Stimulated activated CD4-positive, alpha-beta T cell treated with anti-CD3 and anti-CD28 coated beads, TNF-alpha, amount 100 ng/mL, for 1 hour (primary cell): ENCODE measurements at places on chromosomes 13 and 19.

- no peak for DNase-seq
These were observed 15.6 kb upstream of the VWA8 start for GRCh38 chr13:41976476-41976875.

GRCh38 chr19:2841855-2842574, 740 bp downstream of the ZNF555 start:
- no peak for DNase-seq

- no peak for DNase-seq
These were observed 809 bp upstream of the B9D2 start for GRCh38 chr19:41364524-41365391.

DNA sequence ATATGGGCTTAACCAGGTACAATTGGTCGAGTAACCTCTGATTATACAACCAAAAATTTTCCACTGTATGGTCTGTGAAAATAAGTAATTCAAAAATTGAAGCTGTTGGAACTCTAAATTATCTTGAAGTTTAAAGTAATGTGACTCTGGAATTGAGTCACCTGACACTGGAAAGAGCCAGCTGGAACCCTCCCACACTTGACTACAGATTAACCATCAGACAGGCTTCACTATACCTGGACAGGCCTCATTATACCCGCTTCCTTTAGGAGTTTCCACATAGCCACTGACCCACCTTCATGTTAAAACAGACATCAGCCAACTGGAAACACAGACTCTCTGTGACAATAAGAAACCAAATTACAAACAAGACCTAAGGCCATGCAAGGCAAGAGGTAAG, 1.3 kb downstream of the ZNF433 start:
- DNase-seq = no peak

DNA sequence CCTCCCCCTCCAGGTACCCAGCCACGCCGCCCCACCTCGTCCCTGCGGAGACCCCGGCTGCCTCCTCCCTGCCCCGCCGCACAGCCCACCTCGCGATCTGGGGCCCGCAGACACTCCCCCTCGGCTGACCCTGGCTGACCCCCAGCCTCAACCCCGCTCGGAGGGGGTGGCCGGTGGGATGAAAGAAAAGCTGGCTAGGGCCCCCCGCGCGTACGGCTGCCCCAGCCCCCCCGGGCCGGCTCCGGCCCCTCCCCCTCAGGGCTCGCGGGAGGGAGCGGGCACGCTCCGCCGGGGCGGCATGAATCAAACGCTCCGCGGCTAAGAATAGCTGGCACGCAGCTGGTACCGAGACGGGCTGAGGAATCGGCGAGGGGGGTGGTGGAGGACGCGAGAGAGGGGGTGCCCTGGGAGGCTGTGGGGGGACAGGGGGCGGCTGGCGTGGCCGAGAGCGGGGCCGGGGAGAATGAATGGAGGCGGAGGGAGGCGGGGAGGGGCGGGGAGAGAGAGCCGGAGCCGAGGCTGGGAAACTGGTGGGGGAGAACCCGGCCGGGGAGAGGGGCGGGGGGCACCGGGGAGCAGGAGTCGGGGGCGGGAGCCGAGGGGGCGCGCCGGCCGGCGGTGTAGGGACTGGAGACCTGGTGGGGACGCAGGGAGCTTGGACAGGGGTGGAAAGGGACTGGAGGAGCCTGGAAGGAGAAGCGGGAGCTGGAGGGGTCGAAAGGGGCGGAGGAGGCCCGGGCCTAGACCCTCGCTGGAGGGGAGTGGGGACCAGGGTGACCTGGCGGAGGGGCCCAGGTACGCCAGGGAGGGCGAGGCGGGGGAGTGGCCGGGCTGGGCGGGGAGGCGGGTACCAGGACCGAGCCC, 1.1 kb downstream of the SHANK1 start:
- no peak for DNase-seq

- DNase-seq = no peak
These were observed 5.7 kb downstream of the ATP4A start for GRCh38 chr19:35557539-35558399.

- DNase-seq = no peak
These were observed 3.8 kb downstream of the FXYD7 start for GRCh38 chr19:35146746-35147459.

DNA sequence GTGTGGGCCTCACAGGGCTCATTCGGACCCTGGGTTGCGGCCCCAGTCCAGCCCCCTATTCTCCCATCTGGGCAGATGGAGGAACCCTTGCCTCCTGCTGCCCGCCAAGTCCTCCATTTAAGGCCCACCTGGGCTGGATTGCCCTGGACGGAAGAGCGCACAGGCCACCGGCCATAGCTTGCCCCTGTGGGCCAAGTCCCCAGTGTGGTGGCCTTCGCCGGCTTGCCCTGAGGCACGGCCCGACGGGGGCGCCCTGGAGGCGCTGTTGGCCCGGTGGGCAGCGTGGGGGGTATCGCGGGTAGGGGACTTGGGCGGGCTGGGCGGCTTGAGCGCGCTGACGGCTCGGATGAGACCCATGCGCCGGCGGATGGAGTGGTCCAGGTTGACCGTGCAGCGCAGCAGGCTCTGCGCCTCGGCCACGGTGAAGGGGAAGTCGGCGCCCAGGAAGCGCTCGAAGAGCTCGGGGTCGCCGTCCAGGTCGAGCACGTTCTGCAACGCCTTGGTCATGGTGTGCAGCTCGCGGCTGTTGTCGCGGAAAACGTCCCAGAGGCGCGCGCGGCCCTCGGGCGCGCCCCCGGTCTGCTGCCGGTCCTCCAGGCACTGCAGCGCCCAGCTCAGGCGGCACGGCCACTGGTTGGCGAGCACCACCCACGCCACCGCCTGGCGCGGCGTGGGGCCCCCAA, 8.8 kb downstream of the NKPD1 start:
- no peak for DNase-seq

GRCh38 chr19:54708781-54709180, 15.5 kb upstream of the KIR3DL3 start:
- DNase-seq = no peak

GRCh38 chr13:98919566-98919965, 58.3 kb downstream of the DOCK9 start:
- DNase-seq = no peak

GRCh38 chr13:19862481-19863313, 752 bp downstream of the ZMYM5 start:
- no peak for DNase-seq

GRCh38 chr13:42876887-42877545, 95.6 kb downstream of the FAM216B start:
- no peak for DNase-seq

GRCh38 chr19:50889638-50890037, 16.4 kb downstream of the KLK2 start:
- DNase-seq = no peak

GRCh38 chr19:30784850-30785457, 412.8 kb downstream of the ZNF536 start:
- DNase-seq = peak; percentile 55

GRCh38 chr19:29886586-29886985, 55.5 kb upstream of the URI1 start:
- no peak for DNase-seq

DNA sequence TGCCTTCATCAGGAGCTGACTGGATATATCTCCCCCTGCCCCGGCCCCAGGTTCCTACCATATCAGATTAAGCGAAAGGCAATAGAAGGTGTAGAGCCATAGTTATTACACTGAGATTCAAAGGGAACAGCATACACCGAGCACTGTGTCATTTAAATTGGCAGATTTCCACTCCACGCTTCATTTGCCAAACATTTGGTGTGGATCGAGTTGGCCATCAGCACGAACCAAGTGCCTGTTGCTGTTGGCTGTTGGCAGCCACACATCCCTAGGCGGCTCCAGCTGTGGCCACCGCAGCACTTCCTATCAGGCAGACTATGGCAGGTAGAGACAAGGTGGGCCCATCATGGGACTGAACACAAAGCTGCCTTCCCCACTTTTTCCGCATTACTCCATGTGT, 115.8 kb downstream of the CCNA1 start:
- DNase-seq = no peak

DNA sequence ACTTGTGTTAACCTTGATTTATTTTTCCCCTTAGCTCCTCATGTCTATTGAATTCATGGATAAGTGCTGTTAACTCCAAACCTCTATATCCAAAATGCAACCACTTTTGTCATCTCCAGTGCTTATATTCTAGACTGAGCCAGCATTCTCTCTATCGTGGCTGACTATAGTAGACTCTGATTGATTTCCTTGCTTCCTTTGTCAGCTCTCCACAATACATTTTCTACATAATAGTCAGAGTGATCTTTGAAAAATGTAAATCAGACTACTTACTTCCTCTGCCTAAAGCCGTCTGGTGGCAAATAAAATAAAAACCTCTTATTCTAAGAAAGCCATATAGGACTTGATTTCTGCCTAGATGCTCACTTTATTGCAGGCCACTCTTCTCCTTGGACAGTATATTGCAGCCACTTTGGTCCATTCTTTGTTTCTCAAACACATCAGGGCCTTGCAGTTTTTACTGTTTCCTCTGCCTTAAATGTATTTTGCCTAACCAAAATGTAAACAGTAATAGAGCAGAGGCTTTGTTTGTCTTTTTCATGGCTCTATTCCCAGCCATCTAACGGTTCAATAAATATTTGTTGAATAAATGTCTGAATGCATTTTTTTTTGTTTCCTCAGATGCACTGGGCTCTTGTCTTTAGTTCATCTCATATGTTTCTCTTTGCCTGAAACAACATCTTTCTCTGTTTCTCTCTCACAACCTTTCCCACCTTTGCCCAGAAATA, 243.6 kb upstream of the CSNK1A1L start:
- DNase-seq = no peak
